ENCODE measurements at places on chromosomes 5 and 9.
A peak's percentile ranks its signal among the peaks of the same experiment; 100 is the strongest.

DNA sequence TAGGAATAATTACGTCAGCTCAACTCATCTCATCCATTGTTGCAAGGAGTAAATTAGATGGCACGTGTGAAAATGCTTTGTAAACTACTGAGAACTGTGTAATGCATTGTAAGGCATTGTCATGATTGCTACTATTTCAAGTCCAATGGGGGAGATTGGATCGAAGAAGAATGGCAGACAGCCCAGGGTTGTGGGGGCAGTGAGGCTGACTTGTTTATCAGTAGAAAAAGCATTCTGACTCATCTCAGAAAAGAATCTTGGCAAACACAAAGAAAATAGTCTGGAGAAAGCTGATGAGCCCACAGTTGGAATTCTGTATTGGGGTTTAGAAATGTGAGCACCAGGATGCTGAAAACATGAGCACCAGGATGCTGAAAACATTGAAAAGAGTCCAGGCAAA lies 28.0 kb upstream of the DAP start:
- peak; percentile 13 for DNase-seq

- no peak for DNase-seq
Observed at GRCh38 chr5:5339257-5339656, 83.2 kb upstream of the ICE1 start.

DNA sequence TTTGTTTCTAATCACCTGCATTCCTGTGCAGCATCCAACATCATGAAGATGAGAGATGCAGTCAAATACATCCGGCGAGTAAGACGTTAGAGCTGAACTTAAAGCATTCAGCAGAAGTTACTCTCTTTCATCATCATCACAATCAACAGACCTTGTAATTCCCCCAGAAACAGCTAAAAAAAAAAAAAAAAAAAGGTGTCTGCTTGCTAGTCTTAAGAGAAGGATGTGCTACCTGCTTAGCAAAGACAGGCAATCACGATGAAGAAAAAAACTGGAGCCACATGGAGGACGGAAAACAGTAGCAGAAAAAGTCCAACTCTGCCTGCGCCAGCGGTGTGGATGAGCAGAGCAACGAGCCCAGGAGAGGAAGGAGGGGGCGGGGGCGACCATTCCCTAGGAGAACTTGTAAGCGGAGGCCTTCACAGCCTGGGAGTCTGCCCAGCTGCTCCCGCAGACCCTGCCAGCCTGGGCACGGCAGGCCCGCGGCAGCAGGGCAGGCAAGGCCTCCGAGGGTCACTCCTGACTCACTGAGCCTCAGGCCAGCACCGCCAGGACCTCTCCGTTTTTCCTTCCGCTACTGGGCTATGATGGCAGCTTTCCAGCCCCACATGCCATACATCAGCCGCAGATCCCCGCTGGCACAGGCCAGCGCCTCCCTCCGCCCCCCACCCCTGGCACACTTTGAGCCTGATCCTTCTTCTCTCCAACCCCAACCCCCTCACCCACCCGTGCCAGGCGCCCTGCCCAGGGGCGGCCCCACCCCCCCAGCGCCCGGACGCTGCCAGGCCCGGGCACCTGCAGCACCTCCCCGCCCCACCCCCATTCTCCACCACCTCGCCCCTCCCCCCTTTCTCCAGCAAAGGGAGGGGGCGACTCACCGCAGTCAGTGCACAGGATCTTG lies 1.4 kb downstream of the NRG2 start:
- DNase-seq, result no peak

DNA sequence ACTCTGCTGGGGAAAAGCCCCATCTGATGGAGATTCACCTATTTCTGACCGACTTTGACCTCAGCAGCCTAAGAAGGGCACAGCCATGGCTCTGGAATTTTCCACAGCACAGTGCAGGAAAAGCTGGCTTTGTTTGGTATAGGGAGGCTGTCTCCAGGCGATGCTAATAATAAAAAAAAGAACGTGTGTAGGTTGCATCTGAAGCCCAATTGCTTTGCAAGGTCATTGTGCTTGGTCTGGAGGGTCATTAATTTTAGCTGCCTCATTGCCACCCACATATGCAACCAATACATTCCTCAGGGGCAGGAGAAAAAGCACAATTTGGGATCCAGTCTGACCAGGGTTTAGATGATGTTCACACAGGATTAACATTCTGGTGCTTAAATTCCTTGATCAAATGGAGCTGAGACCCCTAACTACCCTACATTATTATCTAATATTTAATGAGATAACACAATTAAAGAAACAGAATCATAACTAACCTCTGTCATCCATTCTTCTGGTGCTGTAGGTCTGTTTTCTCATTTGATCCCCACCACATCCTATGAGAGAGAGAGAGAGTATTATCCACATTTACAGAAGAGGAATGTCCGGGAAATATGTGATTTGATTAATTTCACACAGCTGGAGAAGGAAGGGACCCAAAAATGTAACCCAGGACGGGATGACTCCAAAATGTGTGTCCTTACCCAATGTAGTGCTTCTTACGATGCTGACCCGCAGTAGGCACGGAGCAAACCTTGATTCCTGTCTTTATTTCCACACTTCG lies 175.9 kb downstream of the RFK start:
- DNase-seq, result no peak

DNA sequence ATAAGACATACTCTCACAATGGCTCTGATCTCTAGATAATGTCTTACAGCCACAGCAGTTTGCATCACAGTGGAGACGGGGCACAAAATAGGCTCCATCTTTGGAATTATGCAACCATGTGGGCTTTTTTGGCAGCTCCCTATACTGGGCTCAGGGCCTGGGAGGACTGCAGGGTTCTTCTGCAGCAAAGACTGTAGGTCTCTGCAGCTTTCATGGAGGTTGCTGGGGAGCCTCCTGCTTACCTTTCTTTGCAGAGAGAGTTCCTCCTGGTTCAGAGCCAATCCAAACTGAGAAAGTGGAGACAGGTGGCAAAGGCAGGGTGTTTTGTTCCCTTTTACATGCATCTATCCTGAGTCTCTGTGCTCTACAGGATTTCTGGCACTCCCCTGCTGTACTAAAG lies 558.0 kb downstream of the TLR4 start:
- DNase-seq, result no peak

Measured in amniotic stem cell (primary cell).